HTR-8/SVneo (cell line): ENCODE measurements at places on chromosomes 3 and 15.
A peak's percentile ranks its signal among the peaks of the same experiment; 100 is the strongest.

- no peak for DNase-seq
Observed at GRCh38 chr3:8891303-8891702, 72.0 kb downstream of the RAD18 start.

DNA sequence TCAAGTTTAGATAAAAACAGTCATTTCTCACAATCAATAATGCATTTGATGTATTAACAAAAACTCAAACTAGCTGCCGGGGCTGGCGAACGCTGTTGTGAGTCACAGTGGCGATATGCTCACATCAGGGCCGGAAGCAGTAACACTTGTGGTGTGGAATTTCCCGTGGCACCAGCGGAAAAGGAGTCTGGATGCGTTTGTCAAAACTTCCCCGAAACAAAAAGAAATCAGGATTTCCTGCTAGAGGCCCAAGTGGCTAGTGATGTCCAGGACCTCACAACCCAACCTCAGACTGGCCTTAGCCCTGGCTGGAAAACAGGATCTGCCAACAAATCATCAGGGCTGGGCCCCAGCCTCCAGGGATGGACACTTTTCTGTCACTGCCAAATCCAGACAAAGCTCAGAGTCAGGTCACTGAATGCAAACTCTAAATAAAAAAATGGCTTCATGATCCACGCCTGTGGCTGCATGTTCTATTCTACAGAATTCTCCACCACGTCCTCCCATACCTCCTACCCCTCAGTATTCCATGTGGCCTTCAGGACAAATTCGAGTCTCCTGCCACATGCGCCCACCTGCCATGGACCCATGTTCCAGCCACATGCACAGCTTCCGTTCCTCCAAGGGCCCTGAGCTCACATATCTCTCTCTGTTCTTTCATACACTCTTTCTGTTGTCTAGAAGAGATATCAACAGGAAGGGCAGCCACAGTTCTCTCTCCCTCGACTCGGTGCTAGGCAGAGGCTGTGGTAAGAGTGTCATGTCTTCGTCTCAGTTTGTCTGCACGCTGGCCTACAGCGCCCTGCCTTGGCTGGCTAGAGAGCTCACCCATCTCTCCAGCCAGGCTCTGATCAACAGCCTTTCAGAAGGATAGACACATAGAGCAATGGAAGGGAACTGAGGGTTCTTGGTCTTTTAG is 35.4 kb downstream of the EHD4 start:
- DNase-seq = no peak

DNA sequence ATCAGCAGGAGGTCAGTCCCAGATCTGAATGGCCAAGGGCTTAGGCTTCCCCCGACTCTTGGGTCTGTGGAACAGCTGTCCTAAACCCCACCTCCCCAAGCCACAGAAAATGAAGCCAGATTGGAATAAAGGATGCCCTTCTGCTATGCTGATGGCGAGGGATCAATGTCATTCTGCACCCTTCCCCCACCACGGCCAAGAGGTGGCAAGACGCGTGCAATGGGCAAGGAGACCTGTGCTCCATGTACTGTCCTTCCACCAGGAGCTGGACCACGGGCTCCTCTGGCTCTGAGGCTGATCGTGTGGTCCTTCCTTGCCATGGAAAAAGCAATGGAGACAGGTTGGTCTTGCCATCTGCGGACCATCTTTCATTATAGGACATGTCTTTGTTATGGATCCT is 32.6 kb upstream of the TBC1D21 start:
- DNase-seq = no peak

GRCh38 chr15:41967506-41968206 is 4.7 kb downstream of the EHD4 start:
- no peak for DNase-seq

DNA sequence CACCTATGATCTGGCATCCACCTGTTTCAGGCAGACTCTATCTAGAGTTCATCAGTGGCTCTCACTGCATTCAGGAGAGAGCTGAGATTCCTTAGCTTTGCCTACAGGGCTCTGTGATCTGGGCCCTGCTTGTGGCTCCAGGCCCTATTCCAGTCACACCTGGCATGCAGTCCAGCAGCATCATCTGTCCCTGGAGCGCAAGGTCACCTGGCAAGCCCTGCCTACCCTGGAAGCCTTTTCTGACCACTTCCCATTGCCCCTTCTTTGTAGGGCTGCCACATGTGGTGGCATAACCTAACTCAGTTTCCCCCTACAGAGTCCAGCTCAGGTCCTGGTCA is 115.1 kb upstream of the PLXNA1 start:
- DNase-seq = no peak

GRCh38 chr3:54123003-54123775 is 837 bp downstream of the CACNA2D3 start:
- DNase-seq = no peak

- no peak for DNase-seq
Observed at GRCh38 chr3:182083112-182083511, 371.4 kb downstream of the SOX2 start.

- DNase-seq = peak; percentile 60
Observed at GRCh38 chr15:41806291-41807181, 21.4 kb upstream of the JMJD7 start.

DNA sequence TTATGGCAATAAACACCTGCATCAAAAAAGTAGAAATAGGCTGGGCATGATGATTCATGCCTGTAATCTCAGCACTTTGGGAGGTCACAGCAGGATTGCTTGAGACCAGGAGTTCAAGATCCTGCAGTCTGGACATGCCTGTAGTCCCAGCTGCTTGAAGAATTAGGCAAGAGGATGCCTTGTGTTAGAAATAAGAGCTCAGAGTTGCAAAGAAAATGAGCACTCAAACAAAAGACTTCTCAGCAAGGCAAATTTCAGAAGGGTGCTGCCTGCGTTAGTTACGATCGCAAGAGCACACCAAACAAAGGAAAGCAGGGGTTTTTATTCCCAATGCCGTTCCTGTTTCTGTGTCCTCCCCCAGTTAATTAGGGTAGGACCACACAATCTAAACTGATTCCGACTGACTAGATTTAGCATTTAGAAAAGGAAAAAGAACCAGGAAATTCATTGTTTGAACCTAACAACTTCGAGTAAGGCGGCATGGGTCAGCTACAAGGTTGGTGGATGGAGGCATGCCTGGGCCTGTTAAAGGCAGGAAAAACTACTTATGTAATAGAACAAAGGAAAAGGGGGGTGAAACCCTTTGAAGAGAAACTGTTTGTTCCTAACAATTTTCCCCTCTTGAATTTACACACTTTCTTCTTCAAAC is 55.5 kb downstream of the DLG1 start:
- DNase-seq = no peak

- no peak for DNase-seq
Observed at GRCh38 chr15:40258544-40258943, 19.7 kb downstream of the PAK6 start.

- no peak for DNase-seq
Observed at GRCh38 chr3:13176445-13176844, 103.2 kb upstream of the IQSEC1 start.

GRCh38 chr15:44716983-44717602 is 5.8 kb downstream of the B2M start:
- no peak for DNase-seq
